CD8-positive, alpha-beta memory T cell (primary cell): ENCODE measurements at places on chromosomes 2 and 18. TPM values are rescaled to one million over a fixed set of nuclear protein-coding genes. Genes with fewer than 3 reads are reported as not detected.

The CRIM1 gene
- total RNA-seq: 10.7 TPM

The TRABD2A gene
- 20.8 TPM for total RNA-seq

The REG3A gene
- total RNA-seq: not detected

The SPEG gene
- total RNA-seq: 1.0 TPM

- peaks cover 89% of the 10 kb centered on the region for H3K4me1 ChIP-seq
- no peaks in the 10 kb centered on the region for H3K27me3 ChIP-seq
- H3K36me3 ChIP-seq: no peaks in the 10 kb centered on the region
- H3K4me3 ChIP-seq: no peak overlapping the region
Observed at GRCh38 chr2:160401895-160402294, 91.7 kb downstream of the RBMS1 start.

DNA sequence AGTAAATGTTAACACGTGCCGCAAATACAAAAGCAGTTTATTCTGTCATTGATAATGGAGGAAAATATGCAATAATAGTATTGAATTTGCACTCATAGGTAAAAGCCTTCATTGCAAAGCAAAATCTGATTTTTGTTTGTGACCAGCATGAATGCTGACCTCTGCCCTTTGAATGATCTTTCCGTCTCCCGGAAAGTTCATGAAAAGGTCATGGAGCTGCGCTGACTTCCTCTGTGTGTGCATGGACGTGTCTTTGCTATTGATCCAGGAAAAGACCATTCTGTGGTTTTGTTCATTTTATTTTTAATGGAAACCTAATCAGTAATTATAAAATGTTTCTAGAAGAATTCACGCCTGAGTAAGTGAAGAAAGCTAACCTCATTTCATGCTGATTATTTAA is 320.0 kb downstream of the MTX2 start:
- H3K27ac ChIP-seq: no peak overlapping the region
- H3K4me1 ChIP-seq: no peaks in the 10 kb centered on the region
- no peaks in the 10 kb centered on the region for H3K36me3 ChIP-seq
- H3K27me3 ChIP-seq: no peaks in the 10 kb centered on the region

DNA sequence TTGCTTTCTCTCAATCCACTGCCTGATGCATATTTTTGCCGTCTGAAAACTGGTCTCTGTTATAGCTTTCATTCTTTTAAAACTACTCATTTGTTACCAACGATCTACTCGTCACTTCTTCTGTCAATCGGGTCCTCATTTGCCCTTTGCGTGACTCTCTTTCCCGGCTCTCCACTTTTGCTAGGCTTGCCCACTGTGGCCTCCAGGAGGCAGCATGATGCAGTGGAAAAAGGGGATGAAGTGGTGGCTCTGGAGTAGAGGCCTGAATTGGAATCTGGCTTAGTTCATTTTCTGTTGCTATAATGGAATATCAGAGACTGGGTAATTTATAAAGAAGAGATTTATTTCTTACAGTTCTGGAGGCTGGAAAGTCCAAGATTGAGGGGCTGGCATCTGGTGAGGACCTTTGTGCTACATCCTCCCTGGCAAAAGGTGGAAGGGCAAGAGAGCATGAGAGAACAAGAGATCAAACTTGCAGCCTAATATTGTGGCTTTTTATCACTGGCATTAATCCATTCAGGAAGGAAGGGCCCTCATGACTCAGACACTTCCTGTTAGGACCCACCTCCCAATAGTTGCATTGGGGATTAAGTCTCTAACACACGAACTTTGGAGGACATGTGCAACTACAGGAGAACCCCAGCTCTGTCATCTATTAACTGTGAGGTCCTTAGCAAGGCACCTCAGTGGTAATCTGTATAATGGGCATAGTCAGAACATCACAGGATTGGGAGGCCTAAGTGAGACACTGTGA is 15.4 kb downstream of the GDF7 start:
- no peaks in the 10 kb centered on the region for H3K27me3 ChIP-seq
- no peak overlapping the region for H3K4me3 ChIP-seq
- no peak for DNase-seq
- no peaks in the 10 kb centered on the region for H3K4me1 ChIP-seq

- H3K4me1 ChIP-seq: no peaks in the 10 kb centered on the region
- no peak for DNase-seq
- H3K27ac ChIP-seq: no peak overlapping the region
- no peaks in the 10 kb centered on the region for H3K27me3 ChIP-seq
- H3K36me3 ChIP-seq: no peaks in the 10 kb centered on the region
- H3K4me3 ChIP-seq: no peak overlapping the region
Observed at GRCh38 chr18:60893355-60894097, 439.7 kb upstream of the CDH20 start.

DNA sequence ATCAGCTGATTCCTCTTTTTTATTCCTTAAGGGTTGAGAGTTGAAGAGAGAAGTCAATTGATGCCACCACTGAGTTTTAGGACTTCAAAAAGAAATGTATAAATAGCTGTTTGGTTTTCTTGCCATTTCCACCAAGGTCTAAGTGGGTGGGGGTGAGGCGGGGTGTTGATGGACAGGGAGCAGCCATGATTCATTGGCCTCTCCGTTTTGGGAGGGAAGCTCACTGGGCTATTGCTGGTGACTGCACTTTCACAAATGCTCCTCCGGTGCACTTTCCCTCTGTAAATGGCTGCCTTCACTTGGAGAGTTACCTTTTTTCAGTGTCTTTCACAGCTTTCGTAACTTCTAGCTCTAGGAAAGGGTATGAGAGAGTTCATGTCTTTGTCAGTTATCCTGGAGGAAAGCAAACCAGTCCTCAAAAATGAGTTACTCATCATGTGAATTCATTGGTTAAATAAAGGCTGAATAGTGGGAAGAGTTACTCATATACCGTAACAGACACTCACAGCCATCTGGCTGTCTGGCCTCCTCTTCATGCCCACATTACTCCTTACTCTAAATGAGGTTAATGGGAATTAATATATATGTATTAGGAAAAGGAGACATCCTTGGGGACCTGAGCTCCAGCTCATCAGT is 17.4 kb upstream of the CTAGE1 start:
- H3K27ac ChIP-seq: no peak overlapping the region
- DNase-seq: no peak
- H3K27me3 ChIP-seq: no peaks in the 10 kb centered on the region
- no peak overlapping the region for H3K4me3 ChIP-seq
- no peaks in the 10 kb centered on the region for H3K4me1 ChIP-seq
- H3K36me3 ChIP-seq: no peaks in the 10 kb centered on the region

- no peak overlapping the region for H3K27ac ChIP-seq
- no peaks in the 10 kb centered on the region for H3K36me3 ChIP-seq
- no peak overlapping the region for H3K4me3 ChIP-seq
- no peaks in the 10 kb centered on the region for H3K4me1 ChIP-seq
Observed at GRCh38 chr18:22311301-22311700, 106.4 kb downstream of the CTAGE1 start.
